DMS53 (cell line): ENCODE measurements at places on chromosomes 5 and 9.

- no peak for DNase-seq
Measured at GRCh38 chr9:125822902-125823301, 75.7 kb downstream of the PBX3 start.

DNA sequence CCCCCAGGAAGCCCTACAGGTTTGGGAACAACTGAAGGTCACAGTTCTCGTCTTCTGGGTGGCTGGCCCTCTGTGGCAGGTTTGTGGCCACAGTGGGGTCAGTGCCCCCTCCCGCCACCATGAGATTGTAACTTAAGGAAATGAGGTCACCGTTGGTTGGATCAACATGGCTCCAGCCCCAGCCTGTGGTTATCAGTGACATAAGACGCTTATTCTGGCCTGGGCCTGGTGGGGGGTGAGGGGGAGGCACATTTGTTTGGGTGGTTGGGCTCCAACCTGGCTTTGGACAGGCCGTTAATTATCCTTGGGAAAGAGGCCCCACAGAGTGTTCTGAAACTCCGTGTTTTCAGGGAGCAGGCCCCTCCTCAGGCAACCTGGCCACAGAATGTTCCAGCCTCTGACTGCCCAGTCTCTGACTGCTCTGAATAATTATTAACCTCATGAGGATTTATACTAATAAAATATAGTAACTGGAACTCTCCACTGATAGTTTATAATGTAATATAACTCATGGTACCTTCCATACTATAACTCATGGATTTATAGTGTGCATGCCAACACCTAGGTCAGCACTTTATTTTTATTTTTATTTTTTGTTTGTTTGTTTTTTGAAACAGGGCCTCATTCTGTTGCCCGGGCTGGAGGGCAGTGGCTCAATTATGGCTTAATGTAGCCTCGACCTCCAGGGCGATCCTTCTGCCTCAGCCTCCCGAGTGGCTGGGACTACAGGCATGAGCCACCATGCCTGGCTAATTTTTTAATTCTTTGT lies 58.0 kb upstream of the RPL26L1 start:
- no peak for DNase-seq

GRCh38 chr5:74963407-74963806 lies 89.0 kb downstream of the GCNT4 start:
- no peak for DNase-seq

DNA sequence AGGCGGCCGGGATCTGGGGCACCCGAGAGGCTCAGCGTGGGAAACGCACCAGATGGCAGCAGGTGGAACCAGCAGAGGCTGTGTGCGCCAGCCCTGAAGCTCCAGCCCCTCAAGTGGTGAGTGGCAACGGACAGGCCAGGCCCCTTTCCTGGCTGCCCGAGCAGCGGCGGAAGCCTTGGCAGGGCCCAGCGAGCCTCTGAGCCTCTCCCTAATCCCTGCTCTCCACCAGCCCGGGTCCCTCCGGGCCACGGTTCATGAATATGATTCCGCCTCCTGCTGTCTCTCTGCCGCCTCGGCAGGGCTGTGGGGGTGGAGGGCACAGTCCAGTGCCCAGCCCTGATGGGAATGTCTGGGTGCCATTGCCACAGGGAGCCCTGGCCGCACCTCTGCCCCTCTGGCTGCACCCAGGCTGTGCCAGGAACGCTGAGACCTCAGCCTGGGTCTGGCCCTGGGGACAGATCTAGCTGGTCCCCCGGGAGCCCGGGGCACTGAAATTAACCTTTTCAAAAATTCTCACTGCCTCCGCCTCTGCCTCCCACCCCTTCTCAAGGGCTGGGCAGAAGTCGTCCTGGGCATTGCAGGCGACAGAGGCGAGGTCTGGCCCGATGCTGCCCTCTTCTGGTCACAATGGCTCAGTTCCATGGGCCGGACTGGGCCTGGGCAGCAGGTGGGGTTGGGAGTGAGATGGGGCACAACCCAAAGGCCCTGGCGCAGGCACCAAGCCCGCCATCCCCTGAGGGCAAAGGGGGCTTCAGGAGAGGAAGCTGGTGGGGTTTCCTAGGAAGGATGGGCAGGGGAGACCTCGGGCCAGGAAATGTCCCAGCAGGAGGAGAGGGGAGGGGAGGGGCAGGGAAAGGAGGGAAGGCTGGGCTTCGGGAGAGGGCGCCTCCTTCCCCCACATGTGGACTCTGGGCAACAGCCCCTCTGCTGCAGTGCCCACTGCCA lies 20.3 kb downstream of the CCDC187 start:
- peak; percentile 96 for DNase-seq

GRCh38 chr5:159912033-159912800 lies 4.1 kb upstream of the ADRA1B start:
- no peak for DNase-seq
